ENCODE measurements at places on chromosomes 5 and 9. TPM values are rescaled to one million over a fixed set of nuclear protein-coding genes. Genes with fewer than 3 reads are reported as not detected.

DCANP1 gene
- not detected for total RNA-seq

GRCh38 chr5:39132792-39133191 lies 58.6 kb upstream of the RICTOR start:
- no peak for DNase-seq

DNA sequence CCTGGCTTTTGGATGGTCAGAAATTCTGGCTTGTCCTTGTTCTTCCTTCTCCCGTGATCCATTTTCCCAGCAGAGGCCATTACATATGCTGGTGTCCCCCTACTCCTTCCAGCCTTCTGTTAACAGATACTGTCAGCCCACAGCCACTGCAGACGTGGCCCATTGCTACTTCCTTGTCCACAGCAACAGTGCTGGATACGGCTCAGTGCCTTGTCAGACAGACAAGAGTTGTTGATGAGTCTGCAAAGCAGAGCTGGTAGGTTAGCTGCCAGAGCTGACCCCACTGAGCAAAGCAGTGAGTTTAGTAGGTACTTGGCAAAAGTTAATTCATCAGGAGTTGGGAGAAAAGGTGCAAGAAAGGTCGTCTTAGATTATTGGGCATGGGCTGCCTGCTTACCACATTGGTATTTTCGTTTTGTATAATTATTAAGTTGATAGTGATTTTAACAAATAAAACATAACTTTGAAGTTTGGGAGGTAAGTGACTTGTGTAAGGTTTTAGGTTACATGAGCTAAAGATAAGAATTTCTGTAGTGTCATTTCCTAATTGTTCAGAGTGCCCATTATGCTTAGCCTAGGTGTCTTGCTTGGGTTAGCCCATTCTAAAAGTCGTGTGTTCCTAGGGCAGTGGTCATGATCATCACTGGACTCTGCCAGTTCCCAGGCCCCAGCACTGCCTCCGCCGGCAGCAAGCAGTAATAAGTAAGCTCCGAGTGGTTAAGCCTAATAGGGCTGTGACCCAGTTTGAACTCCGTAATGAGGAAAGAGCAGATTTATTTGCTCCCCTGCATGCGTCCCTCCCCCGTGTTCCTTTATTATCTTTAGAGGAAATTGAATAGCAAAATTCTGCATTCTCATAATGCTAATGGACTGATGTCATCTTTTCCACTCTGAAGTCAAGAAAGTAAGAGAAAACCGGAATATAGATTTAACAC lies 292.0 kb downstream of the FANCC start:
- no peak for DNase-seq

GRCh38 chr5:99034336-99034735 lies 105.5 kb upstream of the CHD1 start:
- no peak for DNase-seq

GRCh38 chr9:124674651-124675050 lies 96.5 kb downstream of the NR6A1 start:
- no peak for DNase-seq

PCDHA2 gene
- not detected for total RNA-seq

- no peak for DNase-seq
Measured at GRCh38 chr5:78269088-78269703, 25.3 kb downstream of the AP3B1 start.

FCN2 gene
- total RNA-seq = not detected

PCDHGA3 gene
- total RNA-seq = not detected

GRCh38 chr9:113593682-113594281 lies 130.3 kb downstream of the RGS3 start:
- DNase-seq = peak; percentile 26

DNA sequence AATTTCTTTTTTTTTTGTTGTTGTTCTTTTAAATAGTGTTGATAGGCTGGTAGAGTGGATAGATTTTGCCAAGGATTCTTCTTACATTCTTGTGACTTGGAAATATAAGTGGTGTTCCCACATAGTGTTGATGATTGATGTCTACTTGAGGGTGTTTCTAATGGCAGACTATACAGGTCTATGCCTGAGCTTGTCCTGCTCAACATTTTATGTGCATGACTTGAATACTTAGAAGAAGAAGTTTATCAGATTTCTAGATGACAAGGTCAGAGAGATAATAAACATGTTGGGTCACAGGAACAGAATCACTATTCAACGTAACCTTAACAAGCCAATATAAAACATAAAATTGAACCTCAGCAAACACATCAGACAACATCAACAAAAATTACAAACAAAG lies 24.2 kb downstream of the XRCC4 start:
- no peak for DNase-seq

XRCC4 gene
- 12.1 TPM for total RNA-seq

Data from activated naive CD4-positive, alpha-beta T cell treated with anti-CD3 and anti-CD28 coated beads for 36 hours (primary cell).